ENCODE measurements at places on chromosomes 11 and 22. TPM values are rescaled to one million over a fixed set of nuclear protein-coding genes. Genes with fewer than 3 reads are reported as not detected.

DNAJB7 gene
- not detected for total RNA-seq

IGLL1 gene
- not detected for total RNA-seq

CHCHD10 gene
- total RNA-seq: 51.5 TPM

E2F8 gene
- total RNA-seq: 1.2 TPM

BTBD18 gene
- total RNA-seq: not detected

FAM83F gene
- 0.16 TPM for total RNA-seq

BTG4 gene
- not detected for total RNA-seq

PGR gene
- total RNA-seq: 12.0 TPM

All from sigmoid colon (tissue), 7 donors.